HCT116 (cell line): ENCODE measurements at places on chromosomes 4 and X. TPM values are rescaled to one million over a fixed set of nuclear protein-coding genes. Genes with fewer than 3 reads are reported as not detected.
A peak's percentile ranks its signal among the peaks of the same experiment; 100 is the strongest.

POU3F4 gene
- total RNA-seq, result not detected

MFAP3L gene
- total RNA-seq, result 8.4 TPM

PAGE2B gene
- total RNA-seq, result not detected

TLR6 gene
- 4.8 TPM for total RNA-seq

EOLA2 gene
- 26.4 TPM for total RNA-seq

GAB3 gene
- 0.69 TPM for total RNA-seq

PLXNB3 gene
- 4.8 TPM for total RNA-seq

RCHY1 gene
- 33.4 TPM for total RNA-seq

COX7B2 gene
- total RNA-seq, result not detected

CXCL11 gene
- not detected for total RNA-seq

PPARGC1A gene
- not detected for total RNA-seq

- no peaks in the 10 kb centered on the region for H3K27me3 ChIP-seq
- no peak overlapping the region for H3K27ac ChIP-seq
- no peak overlapping the region for H3K4me3 ChIP-seq
- H3K4me1 ChIP-seq, result no peaks in the 10 kb centered on the region
- DNase-seq, result no peak
These were observed 141.0 kb downstream of the ARHGAP24 start for GRCh38 chr4:85615952-85616351.

- no peak for DNase-seq
- H3K4me1 ChIP-seq, result no peaks in the 10 kb centered on the region
- no peaks in the 10 kb centered on the region for H3K27me3 ChIP-seq
- no peak overlapping the region for H3K4me3 ChIP-seq
- no peak overlapping the region for H3K27ac ChIP-seq
These were observed 48.2 kb downstream of the STK26 start for GRCh38 chrX:132071254-132071653.

GRCh38 chrX:1835056-1835455, 220.2 kb downstream of the ASMT start:
- no peaks in the 10 kb centered on the region for H3K4me1 ChIP-seq
- no peak overlapping the region for H3K27ac ChIP-seq
- no peaks in the 10 kb centered on the region for H3K27me3 ChIP-seq
- DNase-seq, result no peak
- no peak overlapping the region for H3K4me3 ChIP-seq

DNA sequence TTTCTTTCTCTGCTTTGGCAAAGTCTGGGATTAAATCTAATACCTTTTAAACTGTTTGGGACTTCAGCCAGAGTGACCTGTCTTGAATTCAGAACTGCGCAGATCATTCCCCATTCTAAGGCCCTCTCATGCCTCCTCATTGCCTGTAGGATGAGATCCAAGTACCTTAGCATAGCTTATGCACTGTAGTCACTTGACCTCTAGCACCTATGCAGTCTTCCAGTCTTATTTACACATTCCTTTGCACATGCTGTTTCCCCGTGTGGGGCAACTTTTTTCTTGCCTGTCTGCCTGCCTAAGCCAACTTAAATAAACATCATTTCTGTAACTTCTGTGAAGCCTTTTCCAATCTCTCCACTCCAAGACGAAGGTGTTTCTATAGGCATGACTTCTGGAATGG, 68.4 kb downstream of the AR start:
- DNase-seq, result no peak
- H3K27me3 ChIP-seq, result no peaks in the 10 kb centered on the region
- H3K4me1 ChIP-seq, result no peaks in the 10 kb centered on the region

- no peak overlapping the region for H3K4me3 ChIP-seq
- no peak for DNase-seq
- H3K4me1 ChIP-seq, result no peaks in the 10 kb centered on the region
- no peaks in the 10 kb centered on the region for H3K36me3 ChIP-seq
- H3K27me3 ChIP-seq, result no peaks in the 10 kb centered on the region
These were observed 101.0 kb upstream of the TLR2 start for GRCh38 chr4:153582954-153583702.

DNA sequence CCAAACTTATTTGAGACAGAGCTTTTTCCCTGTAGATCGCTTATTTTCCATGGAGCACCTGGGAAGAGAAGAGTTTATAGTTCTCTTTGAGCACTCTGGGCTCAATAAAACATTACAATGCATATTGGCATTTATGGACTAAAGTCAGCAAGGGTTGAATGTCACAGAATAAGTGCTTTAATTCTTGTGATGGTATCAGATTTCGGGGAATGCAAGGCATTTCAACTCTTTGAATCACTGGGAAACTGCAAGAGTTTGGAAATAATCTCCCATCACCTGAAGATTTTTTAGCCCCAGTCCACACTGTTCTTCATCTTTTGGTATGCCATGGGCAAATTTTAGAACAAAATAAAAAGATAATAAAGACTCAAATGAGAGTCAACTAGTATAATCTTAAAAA, 111.5 kb upstream of the WDFY3 start:
- H3K36me3 ChIP-seq, result no peaks in the 10 kb centered on the region
- no peak overlapping the region for H3K27ac ChIP-seq
- no peaks in the 10 kb centered on the region for H3K27me3 ChIP-seq
- no peak for DNase-seq
- no peaks in the 10 kb centered on the region for H3K4me1 ChIP-seq

- H3K36me3 ChIP-seq, result no peaks in the 10 kb centered on the region
- no peak for DNase-seq
- H3K27ac ChIP-seq, result no peak overlapping the region
- H3K27me3 ChIP-seq, result no peaks in the 10 kb centered on the region
- no peak overlapping the region for H3K4me3 ChIP-seq
These were observed 42.5 kb downstream of the MAMLD1 start for GRCh38 chrX:150405576-150405975.

DNA sequence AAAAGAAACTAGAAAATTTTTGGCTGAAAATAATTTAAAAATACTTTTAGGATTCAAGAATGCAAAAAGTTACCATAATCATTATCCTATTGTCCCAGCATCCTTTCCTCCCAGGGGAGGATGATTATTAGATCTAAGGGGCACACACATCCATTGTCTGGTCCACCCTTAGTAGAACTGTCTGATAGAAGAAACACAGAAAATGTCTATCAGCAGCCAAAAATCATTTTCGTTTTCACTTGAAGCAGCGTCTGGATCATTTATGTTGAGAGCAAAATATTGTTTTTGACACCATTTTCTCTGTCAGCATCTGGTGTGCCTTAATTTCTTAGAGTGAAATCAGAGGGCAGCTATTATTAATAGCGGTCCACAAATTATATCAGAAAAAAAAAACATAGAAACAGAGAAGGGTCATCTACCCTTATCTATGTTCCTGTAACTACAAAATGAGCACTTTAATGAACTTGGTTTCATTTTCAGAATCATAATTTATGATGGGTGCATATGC, 446.3 kb downstream of the TRAM1L1 start:
- H3K27me3 ChIP-seq, result no peaks in the 10 kb centered on the region
- no peak overlapping the region for H3K4me3 ChIP-seq
- no peak for DNase-seq
- no peak overlapping the region for H3K27ac ChIP-seq

DNA sequence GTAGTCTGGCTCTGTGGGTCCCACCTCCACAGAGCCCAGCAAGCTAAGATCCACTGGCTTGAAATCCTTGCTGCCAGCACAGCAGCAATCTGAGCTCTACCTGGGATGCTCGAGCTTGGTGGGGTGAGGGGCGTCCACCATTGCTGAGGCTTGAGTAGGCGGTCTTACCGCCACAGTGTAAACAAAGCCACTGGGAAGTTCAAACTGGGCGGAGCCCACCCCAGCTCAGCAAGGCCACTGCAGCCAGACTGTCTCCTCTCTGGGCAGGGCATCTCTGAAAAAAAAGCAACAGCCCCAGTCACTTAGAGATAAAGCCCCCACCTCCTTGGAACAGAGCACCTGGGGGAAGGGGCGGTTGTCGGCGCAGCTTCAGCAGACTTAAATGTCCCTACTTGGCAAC, 243.2 kb upstream of the POF1B start:
- no peak overlapping the region for H3K4me3 ChIP-seq
- H3K4me1 ChIP-seq, result no peaks in the 10 kb centered on the region
- no peaks in the 10 kb centered on the region for H3K27me3 ChIP-seq
- H3K27ac ChIP-seq, result no peak overlapping the region
- H3K36me3 ChIP-seq, result no peaks in the 10 kb centered on the region
- no peak for DNase-seq

DNA sequence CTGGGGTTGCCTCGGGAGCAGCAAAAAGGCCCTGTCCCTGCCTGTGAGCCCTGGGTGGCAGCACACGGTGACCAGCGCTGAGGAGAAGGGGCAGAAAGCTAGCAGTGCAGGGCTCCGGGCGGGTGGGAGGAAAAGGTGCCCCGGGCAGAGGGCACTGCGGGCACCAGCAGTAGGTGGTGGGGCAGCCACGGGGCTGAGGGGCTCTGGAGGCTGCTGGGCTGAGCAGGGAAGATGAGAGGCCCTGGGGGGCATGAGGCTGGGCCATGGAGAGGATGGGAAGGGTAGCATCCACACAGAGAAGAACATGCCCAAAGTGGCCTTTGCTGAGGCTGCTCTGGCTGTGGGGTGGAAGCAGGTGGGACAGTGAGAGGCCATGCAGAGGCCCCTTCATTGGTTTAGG, 67.5 kb upstream of the NKX1-1 start:
- no peak overlapping the region for H3K4me3 ChIP-seq
- H3K27ac ChIP-seq, result no peak overlapping the region
- H3K36me3 ChIP-seq, result no peaks in the 10 kb centered on the region

DNA sequence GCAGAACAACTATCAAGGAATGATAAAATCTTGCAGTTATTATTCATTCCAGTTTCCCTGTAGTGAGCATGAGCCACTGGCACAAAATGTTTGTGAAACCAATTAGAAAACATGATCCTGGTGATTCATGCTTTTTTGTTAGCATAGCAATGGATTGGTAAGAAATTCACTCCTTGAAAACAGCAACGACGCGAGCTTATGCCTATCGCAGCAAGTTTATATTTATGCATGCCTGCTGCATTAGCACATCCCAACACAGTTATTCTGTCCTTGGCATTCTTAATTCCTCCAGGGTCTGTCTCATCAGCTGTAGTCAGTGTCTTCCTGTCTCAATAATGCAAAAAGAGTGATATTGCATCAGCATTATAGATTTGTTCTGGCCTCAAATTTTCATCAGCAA, 975.9 kb downstream of the STIM2 start:
- no peak for DNase-seq
- H3K4me3 ChIP-seq, result no peak overlapping the region

DNA sequence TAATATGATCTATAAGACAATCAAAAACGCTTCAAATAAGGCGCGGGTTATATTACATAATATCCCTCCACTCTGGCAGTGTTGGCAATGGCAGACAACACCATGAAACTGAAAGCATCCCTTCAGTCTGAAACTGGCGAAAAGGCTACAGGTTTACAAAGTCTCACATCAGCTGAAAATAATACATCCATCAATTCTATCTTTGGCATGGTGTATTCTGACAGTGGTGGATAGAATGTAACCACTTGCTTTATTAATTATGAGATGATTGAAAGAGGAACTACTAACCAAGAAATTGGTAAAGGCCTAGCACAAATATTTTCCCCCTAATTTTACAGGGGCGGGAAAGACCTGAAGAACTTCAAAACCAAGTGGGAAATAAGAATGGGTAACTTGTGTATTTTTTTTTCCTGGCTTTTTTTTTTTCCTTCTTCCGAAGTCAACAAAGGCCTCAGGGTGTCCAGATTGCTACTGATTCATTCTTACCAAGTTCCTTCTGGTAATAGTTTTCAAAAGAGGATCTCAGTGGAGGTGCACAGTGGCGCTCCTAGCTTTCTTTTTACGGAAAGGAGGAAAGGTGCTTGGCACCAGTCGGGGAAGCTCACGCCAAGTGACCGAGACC, 728 bp downstream of the UBA6 start:
- no peaks in the 10 kb centered on the region for H3K36me3 ChIP-seq
- H3K27me3 ChIP-seq, result no peaks in the 10 kb centered on the region
- DNase-seq, result no peak
- peak overlapping the region; percentile 55 for H3K27ac ChIP-seq
- peak overlapping the region; percentile 92 for H3K4me3 ChIP-seq

DNA sequence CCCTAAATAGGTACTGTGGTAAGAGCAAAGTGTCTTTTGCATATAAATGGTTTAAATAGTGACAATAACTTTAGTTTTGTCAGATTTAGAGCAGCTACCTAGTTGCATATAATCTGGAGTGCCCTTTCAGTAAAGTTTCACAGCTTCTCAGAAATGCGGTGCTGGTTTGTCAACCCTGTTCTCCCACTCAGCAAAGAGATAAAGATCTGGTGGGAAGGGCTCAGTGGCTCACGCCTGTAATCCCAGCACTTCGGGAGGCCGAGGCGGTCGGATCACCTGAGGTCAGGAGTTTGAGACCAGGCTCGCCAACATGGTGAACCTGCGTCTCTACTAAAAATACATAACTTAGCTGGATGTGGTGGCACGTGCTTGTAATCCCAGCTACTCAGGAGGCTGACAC, 45.6 kb upstream of the TENM3 start:
- no peak overlapping the region for H3K27ac ChIP-seq
- H3K27me3 ChIP-seq, result peaks cover 3% of the 10 kb centered on the region
- H3K4me1 ChIP-seq, result no peaks in the 10 kb centered on the region
- no peak overlapping the region for H3K4me3 ChIP-seq
- H3K36me3 ChIP-seq, result no peaks in the 10 kb centered on the region

DNA sequence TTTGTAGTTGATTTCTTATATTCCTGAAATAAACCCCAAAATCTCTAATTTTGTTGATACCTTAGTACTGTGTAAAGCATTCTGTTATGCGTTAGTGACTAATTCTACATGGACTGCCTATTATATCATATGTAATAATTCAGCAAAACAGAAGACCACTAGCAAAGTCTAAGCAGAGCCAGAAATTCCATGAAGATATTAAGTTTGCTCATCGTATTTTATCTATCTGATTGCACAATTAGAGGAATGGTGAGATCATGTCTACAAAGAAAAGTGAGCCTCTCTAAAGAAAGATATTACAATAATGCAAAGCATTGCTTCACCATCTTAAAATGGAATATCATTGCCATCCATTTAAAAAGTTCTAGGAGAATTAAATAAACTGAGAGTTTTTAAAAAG, 374.6 kb upstream of the SLC7A11 start:
- no peak overlapping the region for H3K4me3 ChIP-seq
- DNase-seq, result no peak
- no peaks in the 10 kb centered on the region for H3K4me1 ChIP-seq

DNA sequence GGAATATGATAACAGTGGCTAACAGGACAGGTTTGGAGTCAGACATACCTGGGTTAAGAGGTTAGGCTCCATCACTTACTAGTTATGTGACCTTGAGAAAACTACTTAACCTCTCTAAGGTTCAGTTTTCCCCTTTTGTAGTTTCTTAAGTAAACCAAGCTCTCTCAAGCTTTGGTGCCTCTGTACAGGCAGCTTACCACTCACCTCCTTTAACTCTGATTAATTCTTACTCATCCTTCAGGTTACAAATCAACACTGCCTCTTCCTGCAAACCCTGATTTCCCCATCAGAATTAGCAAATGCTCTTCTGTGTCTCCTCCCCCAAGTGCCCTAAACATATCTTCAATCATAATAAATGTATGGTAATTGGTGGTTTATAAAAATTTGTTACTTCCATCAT, 3.5 kb upstream of the SERTM2 start:
- peaks cover 5% of the 10 kb centered on the region; the same call in 1 of the 2 replicates for H3K27me3 ChIP-seq
- no peak for DNase-seq
- H3K27ac ChIP-seq, result no peak overlapping the region
- H3K4me1 ChIP-seq, result no peaks in the 10 kb centered on the region
- no peaks in the 10 kb centered on the region for H3K36me3 ChIP-seq

GRCh38 chr4:89572224-89572858, 264.6 kb downstream of the SNCA start:
- H3K27me3 ChIP-seq, result no peaks in the 10 kb centered on the region
- DNase-seq, result no peak
- H3K4me3 ChIP-seq, result no peak overlapping the region
- no peaks in the 10 kb centered on the region for H3K4me1 ChIP-seq
- H3K27ac ChIP-seq, result no peak overlapping the region
